ELF-1 (cell line): ENCODE measurements at places on chromosomes 3 and 15.

- no peak for DNase-seq
Observed at GRCh38 chr3:31766669-31767068, 214.4 kb downstream of the OSBPL10 start.

- peak; percentile 14 for DNase-seq
Observed at GRCh38 chr15:81304226-81304625, 19.7 kb downstream of the STARD5 start.

GRCh38 chr3:129235344-129235917 lies 14.0 kb upstream of the COPG1 start:
- DNase-seq, result no peak

DNA sequence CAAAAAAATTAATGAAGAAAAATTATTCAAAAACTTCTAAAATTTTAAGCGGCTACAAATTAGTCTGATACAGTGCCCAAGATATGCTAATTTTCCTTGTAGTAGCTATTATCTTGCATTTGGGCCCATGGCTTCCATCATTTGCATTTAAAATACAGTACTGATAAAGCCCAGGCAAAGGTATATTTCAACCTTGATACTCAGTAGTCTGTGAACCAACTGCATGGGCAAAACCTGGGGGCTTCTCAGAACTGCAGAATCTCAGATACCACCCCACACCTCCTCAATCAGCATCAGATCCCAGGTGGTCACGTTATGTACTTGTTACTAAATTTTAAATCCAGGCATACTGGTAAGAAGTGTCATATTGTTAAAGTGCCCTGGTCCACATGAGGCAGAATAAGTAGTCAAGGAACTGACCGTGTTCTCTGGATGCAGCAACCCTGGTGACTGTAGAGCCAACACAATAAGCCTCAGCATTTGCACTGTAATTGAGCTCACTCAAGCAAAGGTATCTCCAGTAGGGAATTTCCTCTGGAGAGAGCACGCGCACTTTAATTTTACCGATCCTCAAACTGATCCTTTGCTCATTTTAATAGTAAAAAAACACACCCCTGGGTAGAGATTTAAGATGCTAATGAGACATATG lies 31.9 kb downstream of the ZNF385D start:
- DNase-seq, result no peak

DNA sequence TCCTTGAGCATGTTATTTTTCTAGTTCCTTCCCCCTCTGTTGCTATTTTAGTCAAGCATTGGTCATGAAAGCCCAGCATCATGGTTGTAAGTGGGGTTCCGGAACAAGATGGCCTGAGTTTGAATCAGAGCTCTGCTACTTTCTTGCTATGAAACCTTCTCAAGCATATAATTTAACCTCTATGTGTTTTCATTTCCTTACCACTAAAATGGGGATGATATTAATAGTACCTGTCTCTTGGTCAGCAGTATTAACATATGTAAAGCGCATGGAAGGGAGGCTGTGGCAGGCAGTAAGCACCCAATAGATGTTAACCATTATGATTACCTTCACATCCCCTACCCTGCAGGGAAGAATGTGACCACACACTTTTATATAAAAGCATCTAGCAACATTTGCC lies 14.3 kb upstream of the SPRED1 start:
- DNase-seq, result no peak
